Aorta (tissue), 5 donors: ENCODE measurements at places on chromosomes 5 and 9. TPM values are rescaled to one million over a fixed set of nuclear protein-coding genes. Genes with fewer than 3 reads are reported as not detected.
A peak's percentile ranks its signal among the peaks of the same experiment; 100 is the strongest.

The SPATA31C2 gene
- total RNA-seq = not detected

The ELAVL2 gene
- not detected for total RNA-seq

The IQGAP2 gene
- 13.7 TPM for total RNA-seq

The MSMP gene
- total RNA-seq = 2.0 TPM

The FAM174A gene
- total RNA-seq = 23.2 TPM

DNA sequence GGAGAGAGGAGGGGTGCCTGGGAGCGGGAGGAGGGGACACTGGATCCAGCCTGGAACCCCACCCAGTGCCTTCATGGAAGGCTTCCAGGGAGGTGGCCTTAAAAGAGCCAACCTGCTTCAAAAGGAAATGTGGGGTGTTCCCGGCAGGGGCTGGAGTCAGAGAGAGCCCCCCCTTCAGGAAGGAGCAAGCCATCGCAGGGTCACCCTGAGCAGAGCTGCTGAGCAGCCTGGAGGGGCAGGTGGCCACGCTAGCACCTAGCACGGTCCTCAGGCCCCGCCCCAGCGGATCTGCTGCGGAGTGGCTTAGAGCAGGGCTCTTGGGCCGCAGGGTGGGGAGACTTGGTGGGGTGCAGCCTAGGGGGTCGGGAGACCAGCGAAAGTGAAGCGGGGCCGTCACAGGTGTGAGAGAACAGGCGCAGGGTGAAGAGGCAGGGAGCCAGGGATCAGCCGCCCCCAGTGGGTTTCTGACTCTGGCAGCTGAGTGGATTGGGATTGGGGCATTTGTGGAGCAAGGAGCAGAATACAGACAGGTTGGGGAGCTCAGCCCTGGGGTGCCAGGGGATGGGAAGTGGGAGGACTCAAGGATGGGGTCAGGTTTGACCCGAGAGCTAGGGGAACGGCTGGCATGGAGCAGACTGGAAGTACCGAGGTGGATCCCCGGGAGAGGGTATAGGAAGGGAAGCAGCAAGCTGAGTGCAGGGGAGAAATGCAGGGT is 1.5 kb downstream of the LCN2 start:
- DNase-seq = peak; percentile 69

- DNase-seq = no peak
These were observed 196.9 kb downstream of the VPS13A start for GRCh38 chr9:77374266-77374665.

DNA sequence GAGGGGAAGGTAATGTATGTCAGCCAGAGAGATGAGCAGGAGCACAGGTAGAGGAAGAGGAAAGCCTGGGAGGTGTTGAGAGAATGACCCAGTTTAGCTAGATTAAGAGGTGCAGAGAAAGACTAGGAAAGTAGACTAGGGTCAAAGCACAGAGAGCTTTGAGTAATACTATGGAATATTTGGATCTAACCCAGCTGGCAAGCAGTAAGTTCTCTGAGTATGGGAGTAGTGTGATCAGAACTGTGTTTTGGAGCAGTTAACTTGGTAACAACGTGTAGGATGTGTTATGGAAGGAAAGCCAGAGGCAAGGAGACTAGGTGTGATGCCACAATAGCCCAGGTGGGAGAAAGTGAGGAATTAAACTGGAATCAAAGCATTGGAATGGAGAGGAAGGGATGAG is 84.9 kb upstream of the PTGER4 start:
- no peak for DNase-seq

The OR2V2 gene
- total RNA-seq = not detected

- DNase-seq = no peak
These were observed 137.7 kb downstream of the PRELID2 start for GRCh38 chr5:145697251-145697990.

GRCh38 chr5:36724467-36725332 is 118.3 kb downstream of the SLC1A3 start:
- DNase-seq = peak; percentile 80

DNA sequence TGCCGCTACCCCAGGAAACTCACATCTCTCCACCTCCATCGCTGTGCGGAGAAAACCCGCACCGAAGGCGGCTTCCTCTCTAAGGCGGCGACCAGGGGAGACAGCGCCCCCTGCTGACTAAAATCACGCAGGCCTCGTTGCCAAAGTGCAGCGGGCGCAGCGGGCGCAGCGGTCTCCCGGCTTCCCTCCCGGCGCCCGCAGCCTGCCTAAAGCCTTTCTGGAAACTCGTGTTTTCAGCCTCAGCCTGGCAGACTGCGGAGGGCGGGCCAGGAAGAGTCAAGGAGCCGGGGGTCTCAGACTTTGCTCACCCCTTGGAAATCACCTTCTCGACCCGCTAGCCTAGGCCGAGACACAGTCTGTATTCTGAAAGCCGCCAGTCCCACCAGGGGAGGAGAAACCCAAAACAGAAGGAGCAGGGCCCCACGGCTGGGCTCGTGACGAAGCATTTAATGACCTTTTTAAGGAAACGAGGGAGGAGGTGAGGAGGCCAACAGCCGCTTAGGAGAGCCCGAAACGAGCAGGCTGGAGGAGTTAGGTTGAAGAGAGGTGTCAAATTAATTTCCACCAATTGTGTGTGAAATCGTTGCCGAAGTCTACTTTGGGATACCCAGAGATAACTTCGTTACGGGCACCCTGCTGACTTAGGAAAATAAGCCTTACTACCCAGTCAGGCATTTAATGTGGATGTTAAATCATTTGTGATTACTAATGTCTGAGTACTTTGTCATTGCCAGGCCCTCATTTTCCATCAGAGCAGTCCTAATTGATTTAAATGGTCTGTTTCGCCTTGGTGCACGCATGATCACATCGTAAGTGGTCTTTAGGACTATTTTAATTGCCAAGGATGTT is 7.3 kb upstream of the FOXB2 start:
- DNase-seq = peak; percentile 88

DNA sequence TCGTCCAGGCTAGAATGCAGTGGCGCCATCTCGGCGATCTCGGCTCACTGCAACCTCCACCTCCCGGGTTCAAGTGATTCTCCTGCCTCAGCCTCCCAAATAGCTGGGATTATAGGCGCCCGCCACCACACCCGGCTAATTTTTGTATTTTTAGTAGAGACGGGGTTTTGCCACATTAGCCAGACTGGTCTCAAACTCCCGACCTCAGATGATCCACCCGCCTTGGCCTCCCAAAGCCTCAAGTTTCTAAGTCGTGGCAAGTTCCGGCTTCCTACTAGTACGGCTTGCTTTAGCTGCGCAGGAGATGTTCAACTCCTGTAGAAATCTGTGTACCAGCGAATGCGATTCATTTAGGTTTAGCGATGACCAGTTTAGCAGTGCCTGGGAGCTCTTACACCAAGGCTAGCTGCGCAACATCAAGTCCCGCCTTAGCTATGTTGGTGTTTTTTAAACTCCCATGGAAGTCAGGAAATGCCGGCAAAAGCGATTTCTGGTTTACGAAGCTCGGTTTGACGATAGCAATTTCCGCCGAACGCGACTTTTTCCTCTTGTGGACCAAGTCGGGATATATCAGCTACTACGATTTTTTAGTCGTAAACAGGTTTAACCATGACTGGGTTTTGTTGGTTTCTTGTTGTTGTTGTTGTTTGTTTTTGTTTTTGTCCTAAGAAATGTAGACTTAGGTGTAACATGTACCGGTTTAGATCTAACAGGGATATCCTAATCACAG is 46.4 kb downstream of the ANXA2R start:
- peak; percentile 53 for DNase-seq

DNA sequence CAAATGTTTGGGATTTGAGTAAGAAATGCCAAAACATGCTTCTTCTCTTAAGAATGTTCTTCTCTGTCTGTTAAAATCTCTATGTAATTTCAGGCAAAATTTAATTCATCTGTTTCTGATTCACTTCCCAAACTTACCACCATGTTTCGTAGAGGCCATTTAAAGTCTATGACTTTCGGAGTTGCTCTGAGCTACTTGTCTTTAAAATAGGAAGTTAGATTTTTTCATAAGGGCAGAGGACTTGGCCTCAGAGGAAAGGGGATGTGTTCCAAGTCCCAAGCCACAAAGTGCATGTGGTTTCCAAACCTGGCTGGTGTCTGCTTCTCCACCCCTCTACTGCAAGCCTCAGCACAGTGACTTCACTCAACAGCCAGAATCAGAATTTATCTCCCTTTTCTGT is 111.3 kb upstream of the ADRA1B start:
- DNase-seq = no peak

DNA sequence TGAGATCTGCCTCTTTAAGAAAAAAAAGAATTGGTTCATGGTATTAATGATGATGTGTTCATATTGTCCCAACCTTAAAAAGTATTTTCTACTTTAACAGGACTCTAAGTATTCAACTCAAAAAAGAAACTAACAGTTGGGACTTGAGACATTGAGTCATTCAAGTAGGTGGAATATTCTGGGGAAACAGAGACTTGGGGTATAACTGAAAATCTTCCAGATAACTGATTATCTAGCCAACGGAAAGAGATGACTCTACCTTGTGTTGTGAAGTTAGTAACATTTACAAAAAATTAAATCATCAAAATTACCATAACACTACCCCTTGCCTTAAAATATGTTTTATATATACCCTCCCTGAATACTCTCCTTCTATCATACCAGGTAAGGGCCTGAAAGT is 19.1 kb downstream of the OXCT1 start:
- DNase-seq = no peak

DNA sequence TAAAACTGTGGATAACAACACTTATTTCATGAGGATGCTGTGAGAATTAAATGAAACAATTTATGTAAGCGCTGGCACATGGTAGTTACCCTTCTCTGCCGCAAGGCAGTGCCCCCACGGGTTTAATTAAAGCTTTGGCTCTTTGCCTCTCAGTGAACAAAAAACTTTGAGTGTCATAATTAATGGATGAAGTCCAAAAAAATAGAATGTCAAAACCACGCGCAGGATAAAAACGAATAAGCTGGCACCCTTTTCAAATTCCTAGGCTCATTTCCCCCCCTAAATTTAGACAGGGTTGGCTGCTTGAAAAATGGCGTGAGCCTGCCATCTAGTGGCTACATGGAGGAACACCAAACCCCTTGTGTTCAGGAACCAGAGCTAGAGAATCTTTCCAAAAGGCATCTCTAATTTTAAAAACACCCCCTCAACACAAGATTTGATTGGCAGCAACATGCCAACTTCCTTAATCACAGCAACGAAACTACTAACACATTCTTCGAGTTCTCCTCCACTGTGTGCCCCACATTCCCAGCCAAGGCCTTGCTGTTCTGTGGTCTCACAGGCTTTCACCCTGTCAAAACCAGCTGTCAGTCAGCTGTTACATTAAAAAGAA is 29.0 kb upstream of the CCNG1 start:
- DNase-seq = peak; percentile 83

The TMEM174 gene
- not detected for total RNA-seq

The IL4 gene
- total RNA-seq = not detected

GRCh38 chr5:139110526-139111168 is 87.5 kb downstream of the SIL1 start:
- no peak for DNase-seq

The LRRC70 gene
- 13.1 TPM for total RNA-seq

The GFI1B gene
- not detected for total RNA-seq

DNA sequence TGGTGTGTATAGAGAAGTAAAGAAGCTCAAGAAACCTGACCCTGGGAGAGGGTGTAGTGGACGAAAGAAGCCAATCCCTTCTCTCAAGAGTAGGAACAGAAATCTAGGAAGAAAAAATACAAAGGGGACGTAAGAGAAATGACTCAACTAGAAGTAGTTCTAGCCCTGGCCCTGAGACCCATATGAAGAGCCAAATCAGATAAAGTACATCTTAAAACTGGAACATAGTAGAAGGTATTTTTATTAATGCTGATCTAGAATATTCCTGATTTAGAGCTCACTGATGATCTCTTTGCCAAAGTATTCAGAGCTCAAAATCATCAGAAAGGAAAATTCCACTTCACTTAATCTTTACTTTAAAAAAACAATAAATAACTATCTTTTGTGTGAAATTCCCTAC is 184.8 kb downstream of the MLLT3 start:
- DNase-seq = no peak

The ADGRD2 gene
- total RNA-seq = not detected

The HTR4 gene
- not detected for total RNA-seq

The BRINP1 gene
- 0.23 TPM for total RNA-seq

The SLCO6A1 gene
- total RNA-seq = 0.75 TPM

GRCh38 chr9:69768716-69769115 is 8.9 kb upstream of the PTAR1 start:
- no peak for DNase-seq

GRCh38 chr5:45696206-45696836 is at the start of gene HCN1:
Gene HCN1 (minus strand): TSS chr5:45696380.
- DNase-seq = peak; percentile 65

GRCh38 chr5:44664711-44665100 is 144.0 kb upstream of the MRPS30 start:
- DNase-seq = no peak

DNA sequence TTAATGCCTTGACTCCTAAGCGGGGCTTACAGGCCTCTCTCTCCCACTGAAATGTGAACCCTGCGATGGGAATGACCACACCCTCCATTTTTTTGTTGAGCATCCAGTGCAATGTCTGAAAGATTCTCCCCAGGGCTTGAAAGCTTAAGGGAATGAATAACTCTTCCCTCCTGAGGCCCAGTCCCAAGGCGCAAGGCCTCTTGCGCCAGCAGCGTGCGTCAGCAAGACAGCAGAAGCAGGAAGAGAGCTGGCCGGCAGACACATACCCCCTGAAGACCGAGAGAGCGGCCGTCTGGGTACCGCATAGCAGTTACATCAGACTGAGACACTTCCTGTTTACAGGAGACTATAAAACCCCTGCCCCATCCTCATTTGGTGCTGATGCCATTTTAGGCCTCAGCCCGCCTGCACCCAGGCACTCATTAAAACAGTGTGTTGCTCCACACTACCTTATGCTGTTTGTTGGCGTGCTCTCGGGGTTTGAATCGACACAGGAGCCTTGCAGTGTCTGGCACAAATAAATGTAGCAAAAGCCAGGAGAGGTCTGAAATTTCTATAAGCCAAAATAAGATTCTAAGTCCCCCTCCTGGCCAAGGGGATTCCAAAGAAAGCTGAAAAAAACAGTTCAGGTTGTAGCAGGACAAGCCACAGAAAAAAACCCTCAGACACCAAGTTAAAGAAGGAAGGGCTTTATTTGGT is 62.3 kb downstream of the GDNF start:
- no peak for DNase-seq

- no peak for DNase-seq
These were observed 9.9 kb upstream of the PLEKHG4B start for GRCh38 chr5:82097-82496.

The DEPDC1B gene
- 0.48 TPM for total RNA-seq

DNA sequence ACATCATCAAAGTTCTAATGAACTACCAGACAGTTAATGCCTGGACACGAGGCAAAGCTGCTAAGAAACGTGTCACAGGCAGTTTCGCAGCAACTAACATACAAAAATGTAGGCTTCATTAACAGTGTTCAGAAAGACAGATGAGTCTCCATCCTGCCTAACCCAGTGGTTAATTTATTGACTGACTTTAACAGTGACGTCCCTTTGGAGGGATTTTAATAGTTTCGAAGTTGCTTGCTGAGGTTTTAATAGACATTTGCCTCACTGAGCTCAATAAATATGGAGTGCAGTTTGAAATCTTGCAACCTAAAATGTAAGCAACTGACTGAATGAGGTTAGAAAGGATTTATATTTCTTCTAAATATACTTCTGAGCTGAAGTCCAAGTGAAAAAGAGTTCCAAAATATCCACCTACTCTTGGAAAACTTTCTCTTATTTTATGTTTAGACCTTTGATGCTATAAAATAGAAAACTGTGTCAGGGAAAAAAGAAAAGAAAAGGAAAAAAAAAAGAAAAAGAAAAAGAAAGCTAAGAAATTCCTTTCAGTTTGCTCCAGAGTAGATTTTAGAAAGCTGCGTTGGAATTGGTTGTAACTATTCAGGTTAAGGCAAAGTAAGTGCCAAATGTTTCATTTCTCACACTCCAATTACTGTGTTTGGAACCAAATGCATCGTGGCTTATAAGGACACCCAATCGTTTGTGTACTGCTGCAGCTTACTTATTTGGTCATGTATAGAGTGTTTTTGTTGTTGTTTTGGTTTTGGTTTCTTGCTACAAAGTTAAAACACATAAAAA is 2016.6 kb downstream of the MAT2B start:
- DNase-seq = no peak

The MCIDAS gene
- total RNA-seq = 0.26 TPM
